Stimulated activated CD4-positive, alpha-beta T cell treated with anti-CD3 and anti-CD28 coated beads, Interleukin-1b, Interleukin-23, amount 100 ng/mL, for 1 hour (primary cell): ENCODE measurements at places on chromosomes 3 and 15.

GRCh38 chr3:23884481-23884880 lies 32.3 kb downstream of the NKIRAS1 start:
- no peak for DNase-seq

DNA sequence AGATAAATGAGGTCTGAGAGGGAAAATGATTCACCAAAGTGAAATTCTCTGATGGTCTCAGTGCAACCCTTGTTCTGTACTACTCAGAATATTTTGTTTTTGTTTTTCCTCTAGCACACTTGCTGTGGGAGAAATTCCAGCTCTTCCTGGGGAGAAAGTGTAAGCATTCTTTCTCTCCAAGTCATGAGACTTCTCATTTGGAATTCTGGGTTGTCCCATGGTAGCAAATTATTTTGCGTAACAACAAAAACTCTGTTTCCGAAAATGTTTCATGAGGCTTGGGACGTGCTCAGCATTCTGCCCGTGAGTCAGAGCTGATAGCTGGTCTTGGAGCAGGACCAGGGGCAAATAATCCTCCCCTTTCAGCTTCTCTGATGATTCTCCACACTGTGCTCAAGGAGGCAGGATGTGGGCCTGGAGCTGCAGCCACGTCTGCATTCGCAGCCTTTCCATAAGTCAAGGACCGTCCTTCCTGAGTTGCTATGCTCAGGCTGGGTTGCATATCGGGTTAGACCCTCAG lies 70.3 kb downstream of the SENP2 start:
- DNase-seq = no peak

DNA sequence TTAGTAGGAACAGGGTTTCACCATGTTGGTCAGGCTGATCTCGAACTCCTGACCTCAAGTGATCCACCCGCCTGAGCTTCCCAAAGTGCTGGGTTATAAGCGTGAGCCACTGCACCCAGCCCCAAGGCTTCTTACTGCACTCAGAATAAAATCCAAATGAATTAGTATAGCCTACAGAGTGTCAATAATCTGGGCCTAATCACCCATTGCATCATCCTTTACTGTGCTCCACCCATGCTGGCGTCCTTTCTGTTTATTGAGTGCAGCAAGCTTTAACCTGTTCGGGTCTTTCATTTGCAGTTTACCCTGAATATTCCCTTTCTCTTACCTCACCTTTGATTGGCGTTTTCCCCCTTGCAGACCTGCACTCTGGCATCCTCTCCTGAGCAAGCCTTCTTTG lies 77.7 kb downstream of the CEP63 start:
- no peak for DNase-seq

- no peak for DNase-seq
Observed at GRCh38 chr15:93709708-93710107, 521.7 kb upstream of the MCTP2 start.

DNA sequence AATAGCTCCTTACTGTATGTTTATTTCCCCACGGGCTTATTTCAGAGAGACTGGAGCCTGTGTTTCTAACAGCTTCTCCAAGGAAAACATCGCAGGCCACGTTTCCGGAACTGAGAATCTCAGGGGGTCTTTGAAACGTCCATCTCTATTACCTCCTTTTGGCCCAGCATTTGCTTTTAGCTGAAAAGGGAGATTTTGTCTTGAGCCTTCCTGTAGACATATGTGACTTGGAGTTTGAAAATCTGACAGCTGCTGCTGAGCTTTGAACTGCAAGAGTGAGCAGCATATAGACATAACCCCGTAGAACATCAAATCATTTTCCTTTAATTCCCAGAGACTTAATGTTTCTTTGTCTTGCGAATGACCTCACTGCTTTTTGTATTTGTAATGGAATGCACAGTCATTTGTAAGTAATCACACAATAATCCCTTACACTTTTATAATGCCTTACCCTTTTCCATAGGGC lies 54.6 kb downstream of the LPP start:
- DNase-seq = no peak

- DNase-seq = no peak
Observed at GRCh38 chr15:56468401-56468800, 3.5 kb upstream of the MNS1 start.

- no peak for DNase-seq
Observed at GRCh38 chr3:133880886-133881455, 14.7 kb downstream of the RAB6B start.

DNA sequence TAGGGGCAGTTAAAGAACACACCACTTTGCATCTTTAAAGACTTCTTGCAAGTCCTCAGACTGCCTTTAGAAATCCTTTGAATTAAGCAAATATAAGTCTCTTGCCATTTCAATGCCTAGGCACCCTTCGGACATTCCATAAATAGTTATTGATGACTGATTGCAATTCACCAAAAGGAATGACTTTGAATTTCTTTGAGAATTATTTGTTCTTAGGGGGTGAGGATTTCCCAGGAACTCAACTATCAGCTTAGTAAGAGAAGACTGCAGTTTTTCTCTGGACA lies 495 bp upstream of the MYEF2 start:
- DNase-seq = no peak

DNA sequence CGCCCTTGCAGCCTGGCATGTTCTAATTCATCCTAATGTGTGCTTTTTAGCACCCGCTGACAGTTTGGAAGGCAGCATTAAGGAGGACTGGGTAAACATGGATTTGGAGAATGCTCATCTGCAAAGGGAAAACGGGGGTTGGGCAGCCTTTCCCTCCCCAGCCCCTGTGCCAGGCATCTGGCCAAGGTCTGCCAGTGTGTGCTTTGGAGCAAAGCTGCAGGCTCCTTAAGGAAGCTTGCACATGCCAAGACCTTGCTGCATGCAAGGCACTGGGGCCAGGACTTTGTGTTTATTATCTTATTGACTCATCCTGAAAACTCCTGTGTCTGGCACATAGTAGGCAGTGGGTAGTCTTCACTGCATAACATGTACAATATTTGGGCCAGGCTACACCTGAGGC lies 20.1 kb downstream of the FAM3D start:
- DNase-seq = no peak

DNA sequence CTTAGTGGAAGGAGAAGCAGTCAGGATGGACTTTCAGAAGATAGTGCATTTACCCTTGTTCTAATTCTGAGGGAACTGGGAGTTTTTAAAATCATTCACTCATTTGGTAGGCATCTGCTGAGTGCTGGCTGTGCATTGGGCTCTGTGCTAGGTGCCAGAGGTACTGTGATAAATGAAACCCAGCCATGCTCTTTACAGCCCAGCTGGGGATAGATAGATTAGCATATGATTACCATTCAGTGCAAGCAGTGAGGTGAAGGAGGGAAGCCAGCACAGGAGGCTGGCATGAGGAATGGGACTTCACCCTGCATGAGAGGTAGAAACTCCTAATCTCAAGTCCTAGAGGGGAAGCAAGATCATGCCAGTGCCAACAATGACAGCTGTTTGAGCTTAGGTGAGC lies 361.9 kb upstream of the TRIM42 start:
- no peak for DNase-seq

DNA sequence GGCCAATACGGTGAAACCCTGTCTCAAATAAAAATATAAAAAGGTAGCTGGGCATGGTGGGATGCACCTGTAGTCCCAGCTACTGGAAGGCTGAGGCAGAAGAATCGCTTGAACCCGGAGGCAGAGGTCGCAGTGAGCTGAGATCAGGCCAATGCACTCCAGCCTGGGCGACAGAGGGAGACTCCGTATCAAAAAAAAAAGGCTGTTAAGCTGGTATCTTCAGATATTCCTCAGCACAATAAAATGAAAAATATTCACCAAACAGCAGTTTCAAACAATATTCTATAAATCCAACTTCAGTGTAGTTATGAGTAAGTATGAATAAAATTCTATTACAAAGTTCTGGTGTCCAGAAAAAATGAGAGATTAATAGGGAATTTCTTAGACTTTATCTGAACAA lies 14.2 kb downstream of the DENND4A start:
- DNase-seq = no peak

DNA sequence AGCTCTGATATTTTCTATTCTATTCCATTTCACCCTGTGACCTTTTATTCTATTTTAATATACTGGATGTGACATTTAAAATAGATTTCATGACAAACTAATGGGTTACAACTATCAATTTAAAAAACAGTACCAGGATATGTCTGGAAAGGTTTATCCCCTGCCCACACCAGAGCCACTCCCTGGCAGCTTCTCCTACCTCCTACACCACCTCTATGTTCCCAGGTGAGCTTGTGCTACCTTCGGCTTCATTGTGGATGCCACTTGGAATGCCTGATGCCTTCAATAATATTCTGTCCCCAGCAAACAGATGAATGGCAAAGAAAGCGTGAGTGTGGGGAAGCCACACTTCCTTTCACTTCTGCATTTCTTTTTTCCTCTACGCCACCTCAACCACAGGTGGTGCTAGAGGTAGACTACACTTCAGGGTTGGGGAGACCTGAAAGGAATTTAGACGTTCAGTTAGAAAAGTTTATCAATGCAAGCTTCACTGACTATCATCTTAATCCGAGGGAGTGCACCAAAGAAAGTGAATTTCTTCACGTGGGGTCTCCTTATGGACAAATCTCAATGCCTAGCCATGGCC lies 213.0 kb downstream of the SSR3 start:
- no peak for DNase-seq

DNA sequence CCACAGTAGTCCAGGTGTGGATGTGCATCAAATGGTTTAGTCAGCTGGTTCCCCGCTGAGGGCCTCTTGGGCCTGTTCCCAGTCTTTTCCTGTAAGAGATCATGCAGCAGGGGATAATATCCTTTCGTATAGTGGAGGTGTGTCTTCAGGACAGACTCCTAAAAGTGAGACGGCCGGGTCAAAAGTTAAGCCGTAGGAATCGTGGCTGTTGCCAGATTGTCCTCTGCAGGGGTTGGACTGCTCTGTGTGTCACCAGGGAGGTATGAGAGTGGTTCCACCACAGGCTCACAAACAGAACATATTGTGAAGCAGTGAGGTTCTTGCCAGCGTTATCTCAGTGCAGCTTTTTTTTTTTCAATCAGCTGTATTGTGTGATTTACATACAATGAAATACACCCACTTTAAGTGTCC lies 95.0 kb downstream of the VGLL4 start:
- DNase-seq = no peak

DNA sequence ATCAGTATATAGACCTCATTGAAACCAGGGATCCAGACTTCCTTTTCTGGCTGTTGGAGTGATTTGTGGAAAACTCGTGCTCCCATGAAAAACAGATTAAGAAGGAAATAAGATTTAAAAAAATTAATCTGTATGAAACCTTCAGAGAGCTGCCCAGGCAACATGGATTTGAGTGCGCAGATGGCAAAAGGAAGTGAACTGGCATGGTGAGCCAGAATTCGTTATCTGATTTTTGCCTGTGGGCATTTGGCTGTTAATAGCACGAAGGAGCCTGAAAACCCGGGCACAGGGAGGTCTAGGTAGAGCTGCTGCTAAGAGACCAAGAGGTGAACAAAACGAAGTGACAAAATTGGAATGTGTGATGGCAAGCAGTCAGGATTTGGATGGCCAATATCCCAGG lies 19.1 kb upstream of the SPINK8 start:
- no peak for DNase-seq

DNA sequence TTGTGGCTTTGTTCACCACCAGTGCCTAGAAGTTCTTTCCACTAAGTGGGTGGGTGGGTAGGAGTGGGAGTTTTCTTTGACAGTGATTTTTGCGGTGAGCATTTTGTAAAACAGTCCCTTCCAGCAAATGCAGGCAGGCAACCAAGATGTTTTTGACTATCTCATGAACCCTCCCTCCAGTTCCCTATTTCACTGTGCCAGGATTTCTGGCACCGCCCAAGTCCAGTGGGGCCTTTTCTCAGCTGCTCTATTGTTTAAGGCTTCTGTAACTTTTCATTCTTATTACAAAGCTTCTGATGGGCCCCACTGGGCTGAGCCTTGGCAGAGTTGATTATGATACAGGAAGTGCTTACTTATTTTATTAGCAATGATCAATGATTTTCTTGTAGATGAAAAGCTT lies 236.0 kb downstream of the EDEM1 start:
- DNase-seq = no peak

DNA sequence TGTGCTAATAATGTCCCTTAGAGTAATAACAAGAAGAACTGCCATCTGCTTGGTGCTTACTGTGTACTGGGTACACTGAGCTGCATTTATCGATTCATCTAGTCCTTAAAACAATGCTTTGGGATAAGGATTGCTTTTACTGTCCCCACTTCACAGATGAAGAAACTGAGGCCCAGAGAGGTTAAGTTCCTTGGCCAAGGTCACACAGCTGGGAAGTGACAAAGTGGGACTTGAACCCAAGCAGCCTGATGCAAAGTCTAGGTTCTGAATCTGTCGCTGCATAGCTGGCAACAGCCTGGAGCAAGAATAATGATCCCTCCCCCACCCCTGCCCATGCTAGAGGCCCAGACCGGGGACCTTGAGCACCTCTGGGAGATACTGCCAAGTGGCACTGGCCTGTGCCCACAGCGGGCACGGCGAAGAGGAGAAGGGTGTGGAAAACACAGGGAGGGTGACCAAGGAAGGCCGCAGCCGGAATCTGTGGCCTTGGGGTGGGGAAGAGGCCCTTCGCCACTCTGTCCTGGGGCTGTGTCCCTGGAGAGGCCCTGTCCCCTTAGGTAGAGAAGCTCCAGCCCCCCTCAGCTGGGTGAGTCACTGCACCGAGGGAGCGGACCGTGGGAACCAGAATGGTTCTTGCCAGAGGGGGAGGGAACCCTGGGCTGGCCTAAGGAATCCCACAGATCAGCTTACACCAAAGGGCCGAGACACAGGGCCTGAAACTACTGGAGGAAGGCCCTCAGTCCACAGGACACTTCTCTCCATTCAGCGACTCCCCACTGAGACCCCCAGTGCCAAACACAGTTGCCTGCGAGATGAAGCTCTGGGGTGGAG lies 3.5 kb downstream of the PLXND1 start:
- DNase-seq = no peak

DNA sequence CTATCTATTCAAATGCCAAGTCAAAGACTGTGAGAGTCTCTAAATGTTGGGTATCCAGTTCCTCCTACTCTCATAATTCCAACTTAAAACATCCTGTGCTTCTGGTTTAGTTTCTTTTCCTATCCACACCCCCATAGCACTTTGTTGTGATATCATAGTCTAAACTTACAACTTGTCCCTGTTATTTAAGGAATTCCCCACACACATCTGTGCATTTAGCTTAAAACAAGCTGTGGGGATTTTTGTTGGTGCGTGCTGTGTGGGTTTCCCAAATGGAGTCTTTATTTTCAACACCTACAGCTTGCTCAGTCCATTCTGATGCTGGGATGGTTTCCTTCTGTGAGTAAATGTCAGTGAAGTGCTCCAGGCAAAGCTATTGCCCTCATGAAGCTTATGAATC lies 167.3 kb downstream of the GMNC start:
- no peak for DNase-seq

DNA sequence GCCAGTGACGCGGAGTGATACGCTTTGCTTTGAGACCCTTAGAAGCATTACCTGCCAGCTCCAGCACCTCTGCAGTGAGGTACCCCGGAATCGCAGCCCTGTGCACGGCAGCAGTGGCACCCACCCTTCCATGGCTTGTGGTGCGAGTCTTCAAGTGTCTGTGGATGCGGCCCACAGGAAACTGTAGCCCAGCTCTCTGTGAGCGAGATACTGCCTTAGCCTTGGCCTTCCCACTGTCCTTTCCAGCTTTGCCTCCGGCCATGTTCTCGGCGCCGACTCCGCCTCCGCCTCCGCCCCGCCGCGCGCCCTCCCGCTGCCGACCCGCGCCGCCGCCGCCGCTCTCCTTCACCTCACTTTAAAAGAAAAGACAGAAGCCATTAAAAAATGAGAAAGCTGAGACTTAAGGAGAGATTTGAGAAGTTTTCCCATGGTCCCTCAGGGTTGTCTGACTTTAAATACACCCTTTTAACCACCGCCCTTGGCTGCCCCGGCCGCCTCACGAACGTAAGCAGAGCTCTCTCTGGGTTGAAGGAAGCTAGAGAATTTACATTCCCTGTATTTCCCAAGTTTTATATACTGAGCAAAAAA lies 78.5 kb upstream of the FAM174B start:
- DNase-seq = no peak

GRCh38 chr3:55588146-55588765 lies 101.2 kb upstream of the WNT5A start:
- DNase-seq = no peak
